CD4-positive, alpha-beta T cell treated with Interleukin-17A for 4 hours (primary cell): ENCODE measurements at places on chromosomes 6 and 20.

- DNase-seq: no peak
Measured at GRCh38 chr6:169999367-169999766, 247.9 kb downstream of the ERMARD start.

DNA sequence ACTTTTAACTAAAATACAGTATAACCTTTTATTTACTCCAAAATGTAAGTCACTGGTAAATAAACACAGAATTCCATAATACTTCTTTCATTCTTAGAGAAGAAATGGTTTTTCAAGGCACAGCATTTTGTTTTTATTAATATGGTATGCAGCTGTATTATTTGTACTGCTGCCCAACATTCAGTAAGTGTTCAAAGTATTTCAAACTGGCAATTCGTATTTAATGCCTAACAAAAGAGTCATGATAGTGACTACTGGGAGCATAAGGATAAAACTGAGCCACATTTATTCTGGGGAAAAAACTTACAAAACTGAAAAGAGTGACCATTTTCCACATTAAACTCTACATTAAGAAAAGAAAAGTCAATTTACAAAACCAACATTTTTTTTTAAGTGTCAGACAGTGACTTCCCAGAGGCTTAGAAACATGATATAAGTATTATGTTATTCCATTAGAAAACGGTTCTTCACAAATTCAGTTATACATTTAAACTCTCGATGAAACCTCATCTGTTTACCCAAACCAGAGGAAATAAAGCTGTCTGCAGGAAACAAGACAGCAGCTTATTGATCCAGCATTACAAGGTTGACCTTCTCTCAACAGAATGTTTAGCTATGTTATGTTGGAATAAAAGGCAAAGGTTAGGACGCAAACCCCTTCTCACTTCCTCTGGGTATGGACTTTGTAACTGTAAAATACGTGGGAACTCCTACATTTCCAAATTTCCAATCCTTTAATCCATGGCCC, 24.3 kb downstream of the EPB41L2 start:
- no peak for DNase-seq

GRCh38 chr6:14921878-14922671, 323.8 kb upstream of the JARID2 start:
- DNase-seq: no peak

GRCh38 chr6:163945808-163946207, 531.3 kb downstream of the QKI start:
- DNase-seq: no peak

DNA sequence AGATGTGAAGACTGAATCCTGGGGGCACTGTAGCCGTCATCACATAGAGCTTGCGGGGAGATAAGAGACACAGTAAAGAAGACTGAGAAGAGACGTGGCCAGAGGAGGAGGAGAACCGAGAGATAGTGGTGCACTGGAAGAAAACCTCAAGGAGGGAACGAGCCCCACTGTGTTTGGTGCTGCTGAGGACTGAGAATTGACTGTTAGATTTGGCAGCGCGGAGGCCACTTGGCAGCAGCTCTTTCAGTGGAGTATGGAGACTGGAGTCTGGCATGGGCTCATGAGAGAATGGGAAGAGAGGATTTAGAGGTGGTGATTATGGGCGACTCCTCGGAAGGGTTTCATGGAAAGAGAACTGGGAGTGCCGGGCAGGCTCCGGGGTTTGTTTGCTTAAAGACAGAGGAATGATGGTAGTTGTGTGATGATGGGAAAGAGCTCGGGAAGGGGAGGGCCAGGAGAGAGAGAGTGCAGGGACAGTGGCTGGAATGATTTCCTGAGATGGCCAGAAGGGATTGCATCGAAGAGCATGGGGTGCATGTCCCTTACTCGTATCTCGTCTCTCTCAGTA, 18.0 kb downstream of the CDYL start:
- DNase-seq: no peak

DNA sequence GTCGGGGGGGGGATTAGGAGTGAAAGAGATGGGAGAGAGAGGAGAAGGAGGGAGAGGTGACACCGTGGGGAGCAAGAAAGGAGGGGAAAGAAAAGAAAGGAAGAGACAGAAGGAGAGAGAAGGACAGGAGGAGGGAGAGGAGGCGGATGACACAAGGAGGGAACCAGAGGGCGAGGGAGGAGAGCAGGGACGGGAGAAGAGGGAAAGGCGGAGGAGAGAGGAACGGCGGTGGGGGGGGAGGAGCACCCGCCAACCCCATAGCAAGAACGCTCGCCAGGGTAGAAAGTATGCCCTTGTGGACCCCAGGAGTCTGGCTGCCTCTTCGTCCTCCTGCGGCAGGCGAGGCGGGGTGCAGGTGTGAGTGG, 4.5 kb upstream of the INSM1 start:
- no peak for DNase-seq

GRCh38 chr6:104607501-104607900, 252.2 kb downstream of the HACE1 start:
- no peak for DNase-seq

- DNase-seq: no peak
Measured at GRCh38 chr20:50041246-50041873, 58.6 kb downstream of the SNAI1 start.

GRCh38 chr6:140026546-140026945, 652.1 kb upstream of the CITED2 start:
- no peak for DNase-seq

DNA sequence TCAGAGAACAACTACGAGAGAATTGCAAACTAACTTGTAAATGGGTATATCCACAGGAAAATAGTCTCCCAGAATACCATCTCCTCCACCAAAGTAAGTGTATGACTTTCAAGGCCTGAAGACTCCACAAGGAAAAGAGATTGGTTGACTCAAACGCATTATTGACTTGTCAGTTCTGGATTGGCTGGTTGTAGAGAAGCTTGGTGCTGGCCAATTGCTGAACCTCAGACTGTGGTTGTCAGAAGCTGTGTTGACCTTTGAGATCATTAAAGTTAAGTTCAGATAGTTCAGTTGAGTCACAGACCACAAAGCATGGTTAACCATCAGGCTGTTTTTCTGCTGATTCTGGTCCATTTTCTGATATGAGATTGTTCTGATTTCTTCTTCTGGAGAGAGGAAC, 388.3 kb downstream of the BMP2 start:
- no peak for DNase-seq

DNA sequence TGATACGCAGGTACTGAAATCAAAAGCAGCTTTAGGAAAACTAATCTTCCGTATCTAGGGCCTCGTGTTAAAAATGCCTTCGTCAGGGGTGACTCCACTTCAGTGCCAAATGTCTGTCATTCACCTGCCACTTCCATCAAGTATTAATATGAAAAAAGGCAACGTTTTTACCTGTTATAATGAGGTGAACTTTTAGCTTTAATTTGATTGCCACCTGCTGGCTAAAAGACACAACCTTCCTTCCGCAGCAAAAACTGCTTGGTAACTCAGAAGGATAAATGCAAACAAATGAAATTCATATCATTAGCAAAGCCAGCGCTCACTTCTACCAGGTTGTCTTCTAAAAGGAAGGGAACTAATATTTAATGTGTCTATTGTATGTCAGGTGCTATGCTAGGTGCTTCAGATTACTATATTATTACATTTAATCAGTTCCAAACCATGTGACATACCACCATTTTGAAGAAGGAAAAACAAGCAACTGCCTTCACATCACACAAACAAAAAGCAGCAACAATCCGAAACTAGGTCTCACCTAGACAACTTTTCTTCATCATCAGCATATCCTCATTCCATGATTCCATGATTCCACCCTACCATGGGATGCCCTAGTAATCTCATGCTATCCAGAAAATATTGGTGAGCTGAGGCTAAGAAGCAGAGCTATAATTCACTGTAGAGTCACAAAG, 20.6 kb upstream of the ARHGAP18 start:
- DNase-seq: peak; percentile 50

DNA sequence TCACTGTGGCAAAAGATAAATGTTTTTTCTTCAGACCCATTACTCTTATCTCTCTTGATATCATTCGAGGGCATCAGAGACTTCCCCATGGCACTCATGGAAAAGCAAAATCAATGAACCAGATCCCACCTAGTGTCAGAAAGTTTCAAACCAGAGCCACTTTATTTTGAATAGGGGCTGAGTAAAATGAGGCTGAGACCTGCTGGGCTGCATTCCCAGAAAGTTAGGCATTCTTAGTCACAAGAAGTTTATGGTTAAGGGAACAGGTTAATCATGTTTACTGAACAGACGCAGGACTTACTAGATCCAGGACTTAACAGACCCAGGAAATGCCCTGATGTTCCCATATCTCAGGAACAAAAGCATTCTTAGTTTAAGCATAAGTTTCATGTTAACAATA, 369.9 kb downstream of the BTBD3 start:
- no peak for DNase-seq

GRCh38 chr6:146341493-146342230, 202.0 kb upstream of the RAB32 start:
- no peak for DNase-seq

GRCh38 chr6:31585491-31585890, 586 bp upstream of the LST1 start:
- peak; percentile 65 for DNase-seq

GRCh38 chr6:18513253-18513798, 126.2 kb downstream of the RNF144B start:
- DNase-seq: no peak

- no peak for DNase-seq
Measured at GRCh38 chr6:6699741-6700367, 111.3 kb downstream of the LY86 start.

- DNase-seq: no peak
Measured at GRCh38 chr6:125678601-125679000, 70.8 kb upstream of the HEY2 start.

- no peak for DNase-seq
Measured at GRCh38 chr6:150273457-150274309, 95.1 kb upstream of the IYD start.

GRCh38 chr20:16917636-16918035, 169.5 kb downstream of the OTOR start:
- DNase-seq: no peak

GRCh38 chr6:12947967-12948366, 231.4 kb downstream of the PHACTR1 start:
- DNase-seq: no peak

DNA sequence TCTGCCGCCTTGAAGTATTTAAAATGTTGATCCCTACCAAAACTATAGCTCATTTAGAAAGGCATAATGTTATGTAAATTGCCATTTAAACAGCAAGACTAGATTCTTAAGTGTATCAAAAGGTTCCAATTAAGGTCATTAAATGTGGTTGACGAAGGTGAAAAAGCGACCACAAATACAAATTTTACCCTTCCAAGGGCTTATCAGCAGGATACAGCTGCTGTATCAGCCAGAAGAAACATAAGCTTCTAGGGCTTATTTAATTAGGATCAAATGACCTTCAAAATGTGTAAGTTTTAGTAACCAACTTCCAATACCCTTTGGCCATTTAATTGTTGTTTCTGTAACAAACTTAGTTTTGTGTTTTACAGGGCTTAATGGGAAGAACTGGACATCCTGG, 139.9 kb downstream of the COL9A1 start:
- no peak for DNase-seq

DNA sequence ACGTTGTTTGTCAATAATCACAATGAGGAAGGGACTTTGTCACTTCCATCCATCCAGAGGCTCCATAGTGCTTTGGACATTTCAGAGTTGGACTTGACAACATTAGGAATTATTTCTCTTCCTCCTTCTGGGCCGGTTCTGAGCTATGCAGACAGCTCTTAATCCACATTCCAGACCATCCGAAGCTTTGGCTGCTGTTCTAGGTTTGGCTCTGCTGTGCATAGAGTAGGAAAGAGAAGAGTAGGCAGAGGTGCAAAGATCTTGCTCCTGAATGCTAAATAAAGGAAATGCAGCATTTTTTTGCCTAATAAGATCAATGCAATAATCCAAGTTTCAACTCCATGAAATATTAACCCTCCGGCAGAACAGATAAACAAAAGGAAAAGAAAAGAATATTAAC, 251.8 kb upstream of the PRND start:
- no peak for DNase-seq

DNA sequence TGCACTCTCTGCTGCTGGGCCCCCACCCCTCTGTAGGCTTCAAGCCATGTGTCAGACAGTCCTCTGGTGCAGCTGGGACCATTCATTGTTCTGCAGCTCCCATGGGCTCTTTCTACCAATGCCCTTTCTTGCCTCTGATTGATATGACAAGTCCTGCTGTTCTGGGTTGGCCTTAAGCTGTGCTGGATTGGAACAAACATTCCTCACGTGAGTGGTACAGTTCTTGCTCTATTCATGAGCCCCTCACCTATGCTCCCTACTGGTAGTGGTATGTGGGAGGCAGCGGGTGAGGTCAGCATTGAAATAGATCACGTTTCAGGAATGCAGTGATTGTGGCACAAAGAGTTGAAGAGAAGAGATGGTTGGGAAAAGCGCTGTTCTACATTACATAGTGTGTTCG, 48.8 kb upstream of the RALY start:
- DNase-seq: no peak

DNA sequence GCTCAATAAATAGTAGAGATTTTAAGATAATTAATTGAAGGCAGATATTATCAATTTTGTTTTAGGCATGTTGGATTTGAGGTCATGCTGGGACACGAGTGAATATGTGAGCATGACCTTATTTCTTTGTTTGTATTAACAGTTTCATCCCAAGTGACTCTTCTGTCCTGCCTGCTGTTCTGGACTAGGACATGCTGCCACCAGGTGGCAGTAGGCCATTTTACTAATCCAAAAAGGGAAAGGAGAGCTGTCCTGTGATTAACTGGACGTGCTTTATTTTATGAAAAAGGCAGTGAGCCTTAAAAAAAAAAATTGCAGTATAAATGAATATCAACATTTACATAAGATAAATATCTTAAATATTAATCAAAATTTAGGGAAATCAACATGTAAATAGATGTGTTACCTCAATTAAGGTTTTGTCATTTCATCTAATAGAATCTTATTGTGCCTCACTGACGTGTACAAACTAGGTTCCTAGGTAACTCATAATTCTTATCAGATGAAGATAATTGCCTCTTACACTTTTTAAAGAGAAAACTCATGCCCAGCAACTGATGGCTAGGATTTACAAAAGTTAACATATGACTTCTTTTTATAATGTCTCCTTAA, 49.8 kb downstream of the FRK start:
- DNase-seq: peak; percentile 57

DNA sequence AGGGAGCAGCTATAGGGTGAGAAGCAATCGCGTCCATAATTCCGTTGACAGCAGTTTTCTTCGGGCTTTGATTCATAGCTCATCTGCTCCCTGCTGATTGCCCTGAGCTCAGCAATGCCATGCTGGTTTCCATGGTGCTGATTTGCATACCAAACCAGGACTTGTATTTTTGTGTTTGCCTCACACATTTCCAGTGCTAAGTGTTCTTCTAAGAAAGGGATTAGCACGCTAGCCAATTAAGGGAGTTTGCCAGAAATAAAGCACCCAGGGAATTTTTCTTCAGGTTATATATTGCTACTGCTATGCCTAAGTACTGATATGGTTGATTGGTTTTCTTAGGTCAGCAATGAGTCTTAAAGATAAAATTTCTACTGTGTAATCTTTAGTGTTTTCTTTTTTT, 177.6 kb downstream of the PLCB1 start:
- no peak for DNase-seq

- no peak for DNase-seq
Measured at GRCh38 chr20:62449951-62450691, 22.8 kb upstream of the RBBP8NL start.

- DNase-seq: no peak
Measured at GRCh38 chr20:23686046-23686750, 2.6 kb downstream of the CST4 start.

- no peak for DNase-seq
Measured at GRCh38 chr20:43739148-43739749, 12.4 kb upstream of the GTSF1L start.

- no peak for DNase-seq
Measured at GRCh38 chr20:61355585-61355984, 103.5 kb downstream of the CDH4 start.
